CD4-positive, alpha-beta T cell treated with Interleukin-17A for 1 hour (primary cell): ENCODE measurements at places on chromosomes 2 and 18.
A peak's percentile ranks its signal among the peaks of the same experiment; 100 is the strongest.

DNA sequence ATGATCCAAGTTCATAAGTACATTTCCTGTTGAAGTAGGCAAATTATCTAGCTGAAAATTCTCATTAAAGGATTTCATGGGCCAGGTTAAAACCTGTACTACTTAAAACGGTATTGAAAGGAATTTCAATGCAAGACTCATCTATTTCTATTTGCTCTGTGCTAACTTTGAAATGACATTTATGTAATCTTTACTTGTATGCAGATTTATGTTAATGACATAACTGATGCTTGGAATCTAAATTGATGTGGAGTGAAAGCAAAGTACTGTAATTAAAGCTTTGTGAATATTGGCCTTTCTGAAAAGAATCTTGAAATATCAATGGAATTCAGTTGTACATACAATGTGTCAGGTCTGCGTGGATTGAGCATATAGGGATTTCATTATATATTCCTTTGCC, 390.0 kb downstream of the CPS1 start:
- no peak for DNase-seq

GRCh38 chr2:240139011-240139441, 1.4 kb downstream of the OTOS start:
- no peak for DNase-seq

DNA sequence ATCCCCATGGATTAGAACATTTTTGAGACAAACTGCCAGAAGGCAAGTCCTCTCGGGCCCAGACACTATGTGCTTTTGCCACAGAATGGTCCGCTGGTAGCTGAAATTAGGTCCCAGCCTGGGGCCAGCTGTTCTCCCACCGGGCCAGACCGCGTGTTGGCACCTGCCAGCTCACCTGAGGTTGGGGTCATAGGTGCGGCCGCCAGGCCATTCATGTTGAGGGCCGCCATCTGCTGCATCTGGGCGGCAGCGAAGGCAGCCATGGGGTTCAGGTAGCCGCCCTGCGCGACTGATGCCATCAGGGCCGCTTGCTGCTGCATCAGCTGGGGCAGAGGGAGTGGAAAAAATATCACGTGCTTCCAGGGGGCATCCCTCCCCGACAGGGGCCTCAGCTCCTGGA, 292.8 kb downstream of the CELF4 start:
- no peak for DNase-seq

- DNase-seq: peak; percentile 28
Observed at GRCh38 chr2:58042486-58042970, 4.1 kb upstream of the VRK2 start.

GRCh38 chr2:240957656-240958365, 40.6 kb upstream of the SNED1 start:
- DNase-seq: no peak

DNA sequence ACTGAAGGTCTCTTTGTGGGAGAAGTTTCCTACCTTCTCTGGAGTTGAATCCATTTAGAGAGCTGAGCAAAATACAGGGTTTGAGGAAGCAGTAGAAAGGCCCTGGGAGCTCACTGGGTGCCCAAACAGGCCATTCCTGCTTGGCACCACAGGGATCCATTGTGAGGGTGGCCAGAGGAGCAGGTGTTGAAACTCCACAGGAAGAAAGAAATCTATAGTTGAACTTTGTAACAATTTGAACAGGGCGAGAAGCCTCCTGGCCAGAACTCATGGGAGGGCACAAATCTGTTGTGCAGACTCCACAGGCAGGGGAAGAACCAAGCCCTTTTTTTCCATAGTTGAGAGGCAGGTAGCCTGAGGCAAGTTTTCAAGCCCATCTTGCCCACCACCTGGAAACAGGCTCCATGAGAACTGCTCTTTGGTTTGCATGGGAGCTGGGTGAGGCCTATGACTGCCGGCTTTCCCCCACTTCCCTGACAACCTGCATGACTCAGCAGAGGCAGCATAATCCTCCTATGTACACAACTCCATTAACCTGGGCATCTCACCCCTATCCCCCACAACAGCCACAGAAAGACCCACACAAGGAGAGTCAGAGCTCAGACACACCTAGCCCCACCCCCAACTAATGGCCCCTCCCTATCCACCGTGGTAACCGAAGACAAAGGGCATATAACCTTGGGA, 1053.0 kb downstream of the TSN start:
- DNase-seq: no peak

- DNase-seq: peak; percentile 25
Observed at GRCh38 chr2:121746071-121746578, 9.3 kb upstream of the TSN start.

- no peak for DNase-seq
Observed at GRCh38 chr18:79367480-79367879, 28.2 kb upstream of the NFATC1 start.

DNA sequence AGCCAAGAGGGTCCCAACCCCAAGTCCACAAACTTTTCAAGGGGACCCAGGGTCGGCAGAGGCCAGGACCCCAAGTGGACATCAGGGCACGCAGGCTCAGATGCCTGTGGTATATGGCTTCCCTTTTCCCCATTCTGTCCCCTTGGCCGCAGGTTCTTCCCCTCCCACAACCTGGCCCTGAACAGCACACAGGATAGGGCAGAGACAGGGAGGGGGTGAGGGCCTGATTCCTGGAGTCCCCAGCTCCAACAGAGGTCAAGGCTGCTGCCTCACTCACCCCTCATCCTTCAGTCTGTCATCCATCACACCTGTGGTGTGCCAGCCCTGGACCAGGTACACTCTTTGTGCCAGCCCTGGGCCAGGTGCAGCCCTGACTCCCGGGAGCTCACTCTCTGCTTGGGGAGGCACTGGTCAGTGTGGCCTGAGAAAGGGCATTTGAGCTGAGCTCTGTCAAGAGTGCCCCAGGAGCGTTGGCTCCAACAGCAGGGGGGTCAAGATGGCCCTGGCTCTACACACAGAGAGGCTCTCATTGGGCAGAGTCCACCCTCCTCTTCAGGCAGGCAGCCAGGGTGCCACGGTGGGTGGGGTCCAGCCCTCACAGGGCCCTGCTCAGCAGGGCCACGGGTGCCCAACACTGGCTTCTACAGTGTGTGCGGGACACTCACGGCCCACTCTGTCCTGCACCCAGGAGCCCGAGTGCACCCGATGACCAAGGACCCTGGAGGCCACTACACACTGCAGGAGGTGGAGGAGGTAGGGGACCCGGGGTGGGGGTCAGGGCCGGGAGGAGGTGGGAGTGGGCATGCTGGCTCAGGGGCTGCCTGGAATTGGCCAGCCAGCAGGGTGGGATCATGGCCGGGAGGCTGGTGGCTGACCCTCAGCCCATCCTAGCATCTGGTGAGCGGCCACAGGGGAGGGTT, 1.6 kb downstream of the AGXT start:
- DNase-seq: no peak

DNA sequence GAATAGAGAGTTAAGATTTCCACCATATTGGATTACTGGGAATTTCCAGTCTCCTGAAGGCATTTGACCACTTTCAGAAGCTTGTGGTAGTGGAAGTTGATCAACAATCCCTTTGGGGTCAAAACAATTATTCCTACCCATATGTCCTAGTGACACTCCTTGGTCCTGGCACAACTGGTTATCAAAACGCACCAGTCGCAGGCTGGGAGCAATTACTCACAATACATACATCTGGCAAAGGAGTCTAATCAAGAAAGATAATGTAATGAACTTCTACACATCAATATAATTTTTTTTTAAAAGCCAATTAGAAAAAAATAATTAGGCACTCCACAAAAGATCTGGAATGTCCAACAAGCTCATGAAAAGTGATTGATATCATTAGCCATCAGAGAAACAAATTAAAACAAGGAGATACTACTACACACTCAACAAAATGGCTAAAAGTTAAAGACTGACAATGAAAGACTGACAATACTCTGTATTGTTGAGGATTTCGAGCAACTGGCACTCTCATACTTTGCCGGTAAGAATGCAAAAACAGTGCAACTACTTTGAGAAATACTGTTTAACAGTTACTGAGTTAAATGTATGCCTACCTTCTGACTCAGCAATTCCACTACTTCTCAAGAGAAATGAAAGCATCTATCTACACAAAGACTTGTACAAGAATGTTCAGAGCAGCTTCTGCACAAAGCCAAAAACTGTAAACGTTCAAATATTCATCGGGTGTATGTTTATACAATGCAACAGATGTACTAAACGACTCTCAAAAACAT, 2.0 kb downstream of the INO80C start:
- no peak for DNase-seq

DNA sequence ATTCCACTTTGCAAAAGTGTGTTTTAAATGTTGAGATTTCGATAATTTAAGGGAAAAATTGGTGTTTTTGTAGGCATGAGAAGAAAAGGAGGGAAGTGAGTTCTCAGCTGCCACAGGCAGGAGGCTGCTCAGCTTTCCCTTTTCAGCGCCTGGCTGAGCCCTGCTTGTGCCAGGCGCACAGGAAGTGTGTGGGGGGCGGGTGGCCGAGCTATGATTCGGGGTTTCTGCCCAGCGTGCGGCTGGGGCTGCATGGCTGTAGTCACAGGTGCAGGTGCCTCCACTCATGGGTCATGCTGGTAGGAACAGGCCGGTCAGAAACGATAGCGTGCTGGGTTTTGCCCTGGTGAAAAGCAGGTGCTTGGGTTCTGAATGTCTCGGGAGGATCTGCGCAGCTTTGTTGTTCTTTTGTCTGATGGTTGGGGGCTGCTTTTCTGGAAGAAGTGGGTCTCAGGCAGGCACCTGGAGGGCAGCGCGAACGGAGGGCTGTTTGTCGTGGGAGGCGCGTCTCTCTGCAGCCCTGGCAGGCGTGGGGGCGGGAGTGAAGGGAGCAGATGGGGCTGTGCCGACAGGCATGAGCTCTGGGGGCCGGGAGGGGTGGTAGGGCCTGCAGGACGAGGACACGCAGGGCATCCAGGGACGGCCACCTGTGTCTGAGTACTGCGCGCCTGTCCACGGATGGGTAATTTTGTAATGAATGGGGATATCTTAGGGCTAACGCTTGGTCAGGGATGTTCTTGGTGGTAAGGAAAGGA, 2.1 kb downstream of the KCNG2 start:
- DNase-seq: no peak

GRCh38 chr2:199108056-199108455, 349.7 kb downstream of the SATB2 start:
- no peak for DNase-seq

DNA sequence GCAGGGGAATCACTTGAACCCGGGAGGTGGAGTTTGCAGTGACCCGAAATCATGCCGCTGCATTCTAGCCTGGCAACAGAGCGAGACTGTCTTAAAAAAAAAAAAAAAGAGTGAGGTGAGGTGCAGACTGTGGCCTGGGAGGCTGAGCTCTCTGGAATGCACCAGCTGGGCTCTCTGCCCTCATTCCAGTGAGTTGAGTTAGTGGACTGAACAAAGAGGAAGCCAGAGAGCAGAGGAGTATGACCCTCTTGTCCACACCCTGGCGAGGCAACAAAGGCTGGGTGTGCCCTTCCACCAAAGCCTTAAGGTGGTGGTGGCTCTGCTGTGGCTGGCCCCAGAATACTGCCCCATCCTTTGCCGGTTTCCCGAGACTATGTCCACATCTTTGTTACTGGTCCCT, 71.3 kb upstream of the ACKR3 start:
- DNase-seq: no peak

- no peak for DNase-seq
Observed at GRCh38 chr2:14827226-14828023, 194.9 kb downstream of the LRATD1 start.
